Natural killer cell treated with Interleukin-12 subunit alpha and Interleukin-12 subunit beta and Interleukin-15 and Interleukin-18, amount 100 ng/mL, for 72 hours (primary cell): ENCODE measurements at places on chromosomes 1 and 21. TPM values are rescaled to one million over a fixed set of nuclear protein-coding genes. Genes with fewer than 3 reads are reported as not detected.

The TEKT2 gene
- total RNA-seq, result not detected

The CPLANE2 gene
- 3.8 TPM for total RNA-seq

The LCE2B gene
- not detected for total RNA-seq

The NR1I3 gene
- total RNA-seq, result not detected

The LRRC53 gene
- not detected for total RNA-seq

The KISS1 gene
- not detected for total RNA-seq

The MIXL1 gene
- not detected for total RNA-seq

The ELAVL4 gene
- not detected for total RNA-seq

DNA sequence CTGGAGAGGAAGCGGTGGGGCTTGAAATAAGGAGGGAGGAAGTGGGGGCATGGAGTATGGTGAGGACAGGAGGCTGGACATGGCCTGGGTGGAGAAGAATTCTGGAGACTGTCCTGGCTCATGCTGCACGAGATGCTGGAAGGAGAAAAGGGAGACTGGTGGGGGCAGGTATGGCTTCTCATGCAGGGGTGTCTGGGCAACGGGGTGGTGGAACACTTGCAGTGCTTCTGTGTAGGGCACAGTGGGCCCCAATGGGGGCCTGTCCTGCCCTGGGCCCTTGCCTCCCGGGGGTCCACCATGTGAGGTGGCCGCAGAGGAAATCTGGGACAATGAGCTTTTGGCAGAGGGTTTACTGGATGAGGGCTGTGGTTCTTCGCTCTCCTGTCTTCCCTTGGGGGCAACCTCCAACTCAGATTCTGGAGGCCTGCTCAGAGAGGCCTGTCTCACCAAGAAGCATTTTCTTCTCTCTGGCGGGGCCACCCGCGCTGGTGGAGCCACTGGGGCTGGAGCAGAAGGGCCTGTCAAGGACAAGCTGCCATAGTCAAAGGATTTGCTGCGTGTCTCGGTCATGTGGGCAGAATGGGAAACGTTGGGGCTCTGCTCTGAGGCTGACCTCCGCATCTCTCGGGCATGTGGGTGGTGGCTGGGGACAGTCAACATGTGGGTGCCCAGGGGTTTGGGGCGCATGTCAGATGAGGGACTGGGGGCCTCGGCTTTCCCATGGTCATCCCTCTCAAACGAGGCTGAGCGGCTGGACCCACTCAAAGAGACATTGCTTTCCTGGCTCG lies 96.9 kb upstream of the EDN2 start:
- no peak overlapping the region for H3K4me3 ChIP-seq
- no peaks in the 10 kb centered on the region for H3K36me3 ChIP-seq
- no peak for DNase-seq

DNA sequence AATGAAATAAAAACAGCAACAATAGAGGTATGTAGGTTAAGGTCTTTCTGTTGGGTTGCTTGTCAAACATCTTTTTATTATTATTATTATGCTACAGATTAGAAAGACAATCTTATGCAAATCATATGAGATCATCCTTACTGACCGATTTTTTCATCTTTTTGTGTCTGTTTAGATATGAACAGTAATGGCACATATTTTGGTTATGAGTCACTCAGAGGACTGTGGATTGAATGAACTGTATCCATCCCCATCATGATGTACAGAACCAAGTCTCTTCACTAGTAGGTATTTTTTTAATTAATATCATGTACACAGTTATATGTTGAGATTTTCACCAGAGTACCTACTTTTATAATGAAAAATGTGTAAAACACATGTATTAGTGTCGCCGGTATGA lies 159.1 kb downstream of the CHRM3 start:
- H3K36me3 ChIP-seq, result peaks cover 4% of the 10 kb centered on the region
- no peaks in the 10 kb centered on the region for H3K27me3 ChIP-seq
- H3K4me1 ChIP-seq, result peaks cover 16% of the 10 kb centered on the region
- H3K27ac ChIP-seq, result no peak overlapping the region
- no peak for DNase-seq

DNA sequence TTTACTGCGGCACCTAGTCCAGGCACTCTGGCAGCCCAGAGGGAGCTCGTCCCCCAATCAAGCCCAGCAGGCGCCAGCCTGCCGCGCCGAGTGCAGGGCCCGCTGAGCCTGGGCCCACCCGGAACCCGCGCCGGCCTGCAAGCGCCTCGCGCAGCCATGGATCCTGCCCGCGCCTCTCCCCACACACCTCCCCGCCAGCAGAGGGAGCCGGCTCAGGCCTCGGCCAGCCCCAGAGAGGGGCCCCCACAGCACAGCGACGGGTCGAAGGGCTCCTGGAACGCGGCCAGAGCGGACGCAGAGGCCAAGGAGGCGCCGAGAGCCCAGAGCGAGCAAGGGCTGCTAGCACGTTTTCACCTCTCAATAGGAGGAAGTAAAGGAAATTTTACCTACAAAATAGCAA lies 767.0 kb downstream of the MRPL39 start:
- no peak for DNase-seq
- H3K27ac ChIP-seq, result no peak overlapping the region
- no peak overlapping the region for H3K4me3 ChIP-seq
- H3K4me1 ChIP-seq, result no peaks in the 10 kb centered on the region
- peaks cover 6% of the 10 kb centered on the region for H3K36me3 ChIP-seq

DNA sequence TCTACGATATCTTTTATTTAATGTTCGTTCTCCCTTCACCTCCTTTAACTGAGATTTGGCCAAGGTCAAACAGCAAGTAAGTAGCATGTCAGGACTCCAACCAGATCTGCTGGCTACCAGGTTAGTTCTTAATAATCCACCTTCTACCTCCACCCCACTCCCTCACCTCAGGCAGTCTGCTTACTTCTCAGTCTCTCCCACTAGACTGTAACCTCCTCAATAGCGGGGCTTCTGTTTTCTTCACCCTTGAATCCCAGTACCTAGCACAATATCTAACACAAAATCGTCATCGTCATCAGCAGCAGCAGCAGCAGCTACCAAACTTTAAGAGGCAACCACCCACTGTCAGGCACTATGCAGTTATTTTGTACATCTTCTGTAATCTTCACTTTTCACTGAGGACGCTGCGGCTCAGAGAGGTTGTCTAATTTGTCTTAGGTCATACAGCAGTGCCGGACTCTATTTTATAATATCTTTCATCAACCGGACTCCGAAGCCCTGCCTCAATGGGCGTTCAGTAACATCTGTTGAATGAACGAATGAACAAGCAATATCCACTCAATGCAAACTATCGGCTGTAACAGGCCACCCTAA lies 859 bp upstream of the MAGI3 start:
- peak overlapping the region; percentile 36 for H3K27ac ChIP-seq
- DNase-seq, result no peak
- H3K36me3 ChIP-seq, result no peaks in the 10 kb centered on the region
- peaks cover 17% of the 10 kb centered on the region for H3K4me1 ChIP-seq

- H3K36me3 ChIP-seq, result peaks cover 47% of the 10 kb centered on the region
- peaks cover 52% of the 10 kb centered on the region for H3K4me1 ChIP-seq
Measured at GRCh38 chr1:234608025-234608910, 1.7 kb downstream of the IRF2BP2 start.

DNA sequence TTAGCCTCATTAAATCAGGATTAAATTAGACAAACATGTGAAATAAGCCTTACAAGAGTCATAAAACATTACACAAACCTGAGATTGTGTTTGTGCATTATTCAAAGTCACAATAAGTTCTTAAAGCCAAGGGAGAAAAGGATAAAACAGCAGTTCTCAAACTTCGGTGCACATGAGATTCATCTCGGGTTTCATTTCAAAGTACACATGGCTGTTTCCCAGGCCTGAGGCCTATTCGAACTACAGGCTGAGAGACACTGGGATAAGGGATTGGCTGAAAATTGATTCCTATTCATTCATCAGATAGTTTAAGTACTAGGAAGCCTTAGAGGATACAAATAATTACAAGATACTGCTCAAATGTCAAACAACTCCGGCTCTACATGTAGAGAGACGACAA lies 35.9 kb upstream of the PROX1 start:
- no peaks in the 10 kb centered on the region for H3K4me1 ChIP-seq
- H3K4me3 ChIP-seq, result no peak overlapping the region
- no peak for DNase-seq
- H3K27me3 ChIP-seq, result no peaks in the 10 kb centered on the region
- H3K36me3 ChIP-seq, result no peaks in the 10 kb centered on the region

- no peak for DNase-seq
- H3K36me3 ChIP-seq, result no peaks in the 10 kb centered on the region
- H3K27ac ChIP-seq, result no peak overlapping the region
- peaks cover 14% of the 10 kb centered on the region for H3K4me1 ChIP-seq
- H3K27me3 ChIP-seq, result no peaks in the 10 kb centered on the region
- no peak overlapping the region for H3K4me3 ChIP-seq
Measured at GRCh38 chr1:44347280-44347679, 7.8 kb downstream of the ERI3 start.

GRCh38 chr1:228392111-228392936 lies 14.3 kb downstream of the TRIM11 start:
- H3K36me3 ChIP-seq, result no peaks in the 10 kb centered on the region
- H3K4me1 ChIP-seq, result peaks cover 5% of the 10 kb centered on the region
- no peak overlapping the region for H3K4me3 ChIP-seq

GRCh38 chr1:29651246-29651645 lies 414.9 kb downstream of the PTPRU start:
- H3K4me1 ChIP-seq, result no peaks in the 10 kb centered on the region
- H3K4me3 ChIP-seq, result no peak overlapping the region
- H3K27me3 ChIP-seq, result peaks cover 21% of the 10 kb centered on the region
- no peaks in the 10 kb centered on the region for H3K36me3 ChIP-seq
- DNase-seq, result no peak

DNA sequence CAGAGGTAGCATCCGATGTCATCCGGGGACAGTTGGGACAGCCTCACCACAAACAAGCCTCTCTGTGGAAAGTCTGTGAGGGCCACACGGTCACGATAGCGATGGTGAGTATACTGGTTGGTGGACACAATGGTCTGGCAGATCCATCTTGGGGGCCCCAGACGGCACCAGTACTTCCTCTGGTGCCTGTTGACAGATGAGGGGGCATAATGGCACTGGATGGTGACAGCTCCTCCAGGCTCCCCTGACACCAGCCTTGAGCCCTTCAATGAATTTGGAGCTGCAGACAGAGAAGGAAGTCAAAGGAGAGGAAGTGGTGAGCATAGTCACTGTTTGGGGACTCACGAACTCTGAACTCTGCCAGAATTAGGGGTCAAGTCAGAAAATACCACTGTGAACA lies 8.0 kb downstream of the FCAMR start:
- no peak for DNase-seq
- H3K4me1 ChIP-seq, result peaks cover 17% of the 10 kb centered on the region
- H3K27ac ChIP-seq, result no peak overlapping the region
- H3K27me3 ChIP-seq, result no peaks in the 10 kb centered on the region
- no peak overlapping the region for H3K4me3 ChIP-seq

DNA sequence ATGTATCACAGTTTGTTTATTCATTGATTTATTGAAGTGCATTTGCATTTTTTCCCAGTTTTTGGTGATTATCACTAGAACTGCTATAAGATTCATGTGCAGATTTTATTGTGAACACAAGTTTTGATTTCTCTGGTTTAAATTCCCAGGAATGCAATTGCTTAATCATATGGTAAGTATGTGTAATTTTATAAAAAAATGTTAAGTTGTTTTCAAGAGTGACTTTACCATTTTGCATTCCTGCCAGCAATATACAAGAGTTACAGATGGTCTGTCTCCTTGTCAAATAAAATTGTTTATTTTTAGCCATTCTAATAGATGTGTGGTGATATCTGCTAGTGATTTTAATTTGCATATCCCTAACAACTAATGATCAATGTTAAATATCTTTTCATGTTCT lies 127.3 kb upstream of the APP start:
- no peaks in the 10 kb centered on the region for H3K4me1 ChIP-seq
- no peak overlapping the region for H3K27ac ChIP-seq
- DNase-seq, result no peak
- H3K27me3 ChIP-seq, result no peaks in the 10 kb centered on the region
- no peak overlapping the region for H3K4me3 ChIP-seq

- H3K36me3 ChIP-seq, result no peaks in the 10 kb centered on the region
- H3K27ac ChIP-seq, result no peak overlapping the region
Measured at GRCh38 chr21:43938751-43939442, 73.2 kb upstream of the TRAPPC10 start.

- DNase-seq, result no peak
- no peak overlapping the region for H3K27ac ChIP-seq
- H3K36me3 ChIP-seq, result peaks cover 7% of the 10 kb centered on the region
- no peaks in the 10 kb centered on the region for H3K27me3 ChIP-seq
Measured at GRCh38 chr1:106290805-106291501, 765.5 kb upstream of the PRMT6 start.

DNA sequence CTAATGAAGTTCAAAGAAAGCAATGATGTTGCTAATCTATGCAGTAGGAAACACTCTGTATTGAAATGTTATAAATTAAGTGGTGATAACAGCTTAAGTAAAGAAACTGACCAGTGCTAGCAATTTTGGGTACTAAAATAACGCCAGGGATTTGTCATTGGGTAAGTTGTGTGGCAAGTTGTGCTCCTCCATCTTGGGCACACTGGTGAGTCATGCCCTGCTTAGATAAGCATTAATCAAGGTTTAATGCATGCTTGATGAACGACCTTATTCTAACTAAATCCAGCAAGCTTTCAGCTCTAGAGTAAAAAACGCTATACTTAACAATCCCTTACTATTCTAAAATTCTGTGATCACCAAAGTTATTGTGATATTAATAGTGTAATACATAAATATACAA lies 25.2 kb downstream of the VAMP4 start:
- no peaks in the 10 kb centered on the region for H3K27me3 ChIP-seq
- H3K27ac ChIP-seq, result no peak overlapping the region
- H3K4me3 ChIP-seq, result no peak overlapping the region
- peaks cover 14% of the 10 kb centered on the region for H3K4me1 ChIP-seq
- peaks cover 9% of the 10 kb centered on the region for H3K36me3 ChIP-seq

DNA sequence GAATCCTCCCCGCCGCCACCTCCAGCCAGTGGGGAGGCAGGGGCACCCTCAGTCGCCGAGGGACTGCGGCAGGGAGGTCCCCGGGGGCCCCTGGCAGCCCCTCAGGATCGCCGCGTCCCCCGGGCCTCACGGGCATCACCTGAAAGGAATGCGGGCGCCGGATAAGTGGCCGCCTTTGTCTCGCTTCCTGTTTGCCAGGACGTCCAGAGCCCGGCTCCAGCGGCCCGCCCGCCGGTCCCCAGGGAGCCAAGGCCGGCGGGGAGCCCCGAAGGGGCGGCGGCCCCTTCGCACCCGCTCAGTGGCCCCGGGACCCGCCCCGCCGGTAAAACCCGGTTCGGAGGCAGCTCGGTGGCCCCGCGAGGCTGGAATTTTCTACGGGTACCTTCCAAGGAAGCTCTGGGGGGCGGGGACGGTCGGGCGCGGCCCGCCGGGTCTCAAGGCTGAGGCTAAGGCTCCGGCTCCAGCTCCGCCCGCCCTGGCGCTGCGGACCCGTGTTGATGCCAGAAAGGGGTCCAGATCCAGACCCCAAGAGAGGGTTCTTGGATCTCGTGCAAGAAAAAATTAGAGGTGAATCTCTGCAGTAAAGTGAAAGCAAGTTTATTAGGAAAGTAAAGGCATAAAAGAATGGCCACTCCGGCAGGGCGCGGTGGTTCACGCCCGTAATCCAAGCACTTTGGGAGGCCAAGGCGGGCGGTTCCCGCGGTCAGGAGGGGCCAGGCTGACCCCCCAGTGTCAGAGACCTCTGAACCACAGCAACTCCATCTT lies 12.6 kb downstream of the TINAGL1 start:
- H3K4me3 ChIP-seq, result no peak overlapping the region
- H3K36me3 ChIP-seq, result no peaks in the 10 kb centered on the region
- H3K27ac ChIP-seq, result no peak overlapping the region
- peaks cover 23% of the 10 kb centered on the region for H3K27me3 ChIP-seq
